ENCODE measurements at places on chromosomes 13 and 19.

DNA sequence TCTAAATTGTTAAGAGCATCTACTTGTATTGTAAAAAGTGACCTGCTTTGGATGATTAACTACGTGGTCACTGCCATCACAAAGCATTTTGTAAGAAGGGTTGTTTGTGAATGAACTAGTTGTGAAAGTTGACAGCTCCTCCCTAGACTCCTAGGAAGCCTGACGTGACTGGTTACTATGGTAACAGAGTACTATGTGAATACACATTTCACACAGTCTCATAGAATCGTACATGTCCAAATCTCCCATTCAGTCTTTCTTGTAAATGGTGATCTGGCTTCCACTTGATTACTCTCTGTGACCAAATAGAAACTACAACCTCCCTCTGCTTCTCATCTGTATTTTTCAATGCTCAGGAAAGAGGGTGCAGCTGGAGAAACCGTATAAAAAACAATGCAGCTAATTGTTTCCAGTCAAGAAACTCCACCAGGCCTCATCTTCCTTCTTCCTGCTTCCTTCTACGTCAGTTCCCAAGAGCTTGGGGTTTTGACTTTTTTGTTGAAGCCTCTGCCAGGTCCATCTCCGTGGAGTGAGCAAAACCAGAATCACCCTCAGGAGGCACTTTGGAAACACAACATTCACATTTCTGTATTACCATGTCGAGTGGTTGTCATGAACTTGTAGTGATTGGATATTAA, 83.4 kb downstream of the GPC6 start:
- peak; percentile 70 for DNase-seq

DNA sequence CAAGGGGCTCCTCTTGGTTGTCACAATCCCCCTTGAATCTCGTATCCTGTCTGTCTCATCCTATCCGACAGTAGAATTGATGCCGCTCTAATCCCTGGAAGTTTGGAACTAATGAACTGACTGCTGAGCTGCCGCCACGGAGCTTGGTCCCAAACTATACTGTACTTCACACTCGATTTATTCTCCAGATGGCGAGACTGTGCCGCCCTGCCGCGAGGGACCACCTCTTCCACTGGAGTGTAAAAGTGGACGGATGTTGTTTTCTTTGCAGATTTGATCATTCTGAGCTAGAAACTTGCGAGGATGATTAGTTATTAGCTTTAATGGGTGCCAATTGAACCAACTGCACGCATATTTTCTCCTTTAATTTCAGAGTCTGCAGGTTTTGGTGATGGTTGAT, 117.2 kb downstream of the ZIC5 start:
- DNase-seq, result no peak

- DNase-seq, result peak; percentile 62
Measured at GRCh38 chr19:38506723-38507550, 73.4 kb downstream of the RYR1 start.

- no peak for DNase-seq
Measured at GRCh38 chr13:40379794-40380578, 286.5 kb downstream of the FOXO1 start.

DNA sequence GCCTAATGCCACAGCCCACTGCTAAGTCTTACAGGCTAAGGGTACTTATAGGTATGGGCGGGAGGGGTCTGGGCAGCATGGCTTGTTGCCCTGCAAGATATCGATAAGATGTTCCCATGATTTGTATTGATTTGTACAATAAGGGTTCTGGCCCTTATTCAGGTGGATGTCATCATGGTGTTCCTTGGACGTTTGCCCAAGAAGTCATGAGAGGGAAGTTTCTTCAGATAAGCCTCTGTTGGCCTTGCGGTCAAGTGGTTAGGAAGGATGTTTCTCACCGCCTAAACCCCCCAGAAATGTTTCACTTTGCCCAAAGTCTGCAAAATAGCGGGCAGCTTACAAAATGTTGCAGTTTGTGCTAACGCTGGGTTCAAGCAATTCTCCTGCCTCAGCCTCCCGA, 7.3 kb downstream of the PARP4 start:
- no peak for DNase-seq

Measured in fibroblast of skin of right quadriceps (primary cell).